Activated CD4-positive, alpha-beta T cell treated with anti-CD3 and anti-CD28 coated beads, Interleukin-2, Interleukin-4, amounts not matched to agents 100 ng/mL and 50 ng/mL, durations not matched to agents 16 hours and 8 hours (primary cell): ENCODE measurements at places on chromosomes 2 and 18.
A peak's percentile ranks its signal among the peaks of the same experiment; 100 is the strongest.

- no peak for DNase-seq
Measured at GRCh38 chr18:14919666-14920065, 171.7 kb downstream of the ANKRD30B start.

GRCh38 chr18:48355276-48356115 is 53.7 kb downstream of the ZBTB7C start:
- no peak for DNase-seq

DNA sequence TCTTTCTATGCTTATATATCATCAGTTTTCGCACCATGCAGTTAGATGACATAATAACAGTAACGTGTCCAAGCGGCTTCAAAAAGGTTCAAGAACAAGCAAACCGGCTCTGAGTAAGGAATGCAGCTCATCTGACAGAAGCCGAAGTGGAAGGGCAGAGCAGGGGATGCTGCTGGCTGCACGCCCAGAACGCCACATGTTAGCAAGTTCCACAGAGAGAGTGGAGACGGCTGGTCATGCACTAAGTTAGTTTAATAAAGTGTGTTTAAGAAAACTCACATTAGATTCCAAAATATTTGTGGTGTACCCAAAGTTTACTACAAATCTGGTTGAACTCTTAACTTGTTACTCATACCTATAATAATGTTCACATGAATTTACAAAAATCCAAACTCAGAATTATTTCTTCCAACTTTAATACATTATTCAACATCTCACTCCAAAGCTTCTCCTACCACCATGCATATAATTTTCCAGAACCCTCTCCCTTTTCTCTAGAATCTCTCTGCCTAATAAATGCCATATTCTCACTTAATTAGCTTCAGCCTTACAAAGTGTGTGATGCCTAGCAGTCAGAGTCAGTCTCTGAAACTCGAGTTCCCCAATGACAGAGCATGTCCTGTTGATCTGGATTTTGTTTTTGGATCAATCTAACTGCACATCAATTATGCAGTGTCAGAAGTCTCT is 170.0 kb downstream of the DNAH7 start:
- no peak for DNase-seq

DNA sequence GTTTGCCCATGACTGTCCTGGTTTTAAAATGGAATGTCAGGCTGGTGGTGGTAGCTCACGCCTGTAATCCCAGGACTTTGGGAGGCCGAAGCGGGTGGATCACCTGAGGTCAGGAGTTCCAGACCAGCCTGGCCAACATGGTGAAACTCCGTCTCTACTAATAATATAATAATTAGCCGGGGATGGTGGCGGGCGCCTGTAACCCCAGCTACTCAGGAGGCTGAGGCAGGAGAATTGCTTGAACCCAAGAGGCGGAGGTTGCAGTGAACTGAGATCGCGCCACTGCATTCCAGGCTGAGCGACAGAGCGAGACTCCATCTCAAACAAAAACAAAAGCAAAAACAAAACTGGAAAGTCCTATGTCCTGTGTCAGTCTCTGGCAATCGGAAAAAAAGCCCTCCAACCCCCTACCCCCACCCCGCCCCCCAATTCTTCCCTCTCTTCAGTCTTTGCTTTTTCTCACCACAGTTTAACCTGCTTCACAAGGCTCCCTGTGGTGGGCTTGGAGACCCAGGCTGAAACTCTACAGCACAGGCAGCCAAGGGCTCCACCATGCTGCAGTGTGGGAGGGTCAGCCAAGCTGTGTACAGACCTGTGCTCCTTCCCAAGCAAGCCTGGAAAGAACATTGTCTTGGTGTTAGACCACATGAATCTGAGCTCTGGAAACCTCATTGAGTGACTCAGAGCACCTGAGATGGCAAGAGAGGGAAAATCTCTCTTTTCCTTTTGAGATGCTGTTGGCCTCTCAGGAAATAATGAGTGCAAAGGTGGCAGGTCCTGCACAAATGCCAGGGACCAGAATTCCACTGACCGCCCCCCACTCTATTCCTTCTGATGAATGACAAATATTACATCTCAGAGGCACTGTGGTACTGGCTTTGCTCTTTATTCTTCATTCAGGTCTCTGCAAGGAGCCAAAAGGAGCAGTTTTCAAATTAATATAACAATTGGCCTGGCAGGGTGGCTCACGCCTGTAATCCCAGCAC is 16.7 kb downstream of the MYCN start:
- DNase-seq = no peak

DNA sequence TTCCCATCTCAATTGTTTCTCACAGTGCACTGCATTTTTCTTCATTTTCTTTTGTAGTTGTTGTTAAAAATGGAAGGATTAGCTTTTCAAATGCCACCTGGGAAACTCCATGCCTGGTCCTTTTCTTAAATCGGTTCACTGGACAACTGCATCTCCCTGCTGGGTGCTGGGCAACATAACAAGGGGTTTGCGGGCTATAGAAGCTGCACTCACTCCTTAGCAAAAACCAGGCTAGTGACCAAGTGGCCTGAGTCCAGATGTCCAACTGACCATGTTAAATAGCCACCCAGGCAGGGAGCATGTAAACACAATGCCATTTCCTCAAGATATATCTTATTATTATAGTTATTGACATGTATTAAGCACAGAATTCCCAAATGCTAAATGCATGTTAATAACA is 264.9 kb downstream of the ICOS start:
- DNase-seq = no peak

GRCh38 chr2:99662761-99663341 is 173.0 kb upstream of the REV1 start:
- DNase-seq = no peak

GRCh38 chr2:126616606-126617069 is 39.3 kb upstream of the GYPC start:
- no peak for DNase-seq

DNA sequence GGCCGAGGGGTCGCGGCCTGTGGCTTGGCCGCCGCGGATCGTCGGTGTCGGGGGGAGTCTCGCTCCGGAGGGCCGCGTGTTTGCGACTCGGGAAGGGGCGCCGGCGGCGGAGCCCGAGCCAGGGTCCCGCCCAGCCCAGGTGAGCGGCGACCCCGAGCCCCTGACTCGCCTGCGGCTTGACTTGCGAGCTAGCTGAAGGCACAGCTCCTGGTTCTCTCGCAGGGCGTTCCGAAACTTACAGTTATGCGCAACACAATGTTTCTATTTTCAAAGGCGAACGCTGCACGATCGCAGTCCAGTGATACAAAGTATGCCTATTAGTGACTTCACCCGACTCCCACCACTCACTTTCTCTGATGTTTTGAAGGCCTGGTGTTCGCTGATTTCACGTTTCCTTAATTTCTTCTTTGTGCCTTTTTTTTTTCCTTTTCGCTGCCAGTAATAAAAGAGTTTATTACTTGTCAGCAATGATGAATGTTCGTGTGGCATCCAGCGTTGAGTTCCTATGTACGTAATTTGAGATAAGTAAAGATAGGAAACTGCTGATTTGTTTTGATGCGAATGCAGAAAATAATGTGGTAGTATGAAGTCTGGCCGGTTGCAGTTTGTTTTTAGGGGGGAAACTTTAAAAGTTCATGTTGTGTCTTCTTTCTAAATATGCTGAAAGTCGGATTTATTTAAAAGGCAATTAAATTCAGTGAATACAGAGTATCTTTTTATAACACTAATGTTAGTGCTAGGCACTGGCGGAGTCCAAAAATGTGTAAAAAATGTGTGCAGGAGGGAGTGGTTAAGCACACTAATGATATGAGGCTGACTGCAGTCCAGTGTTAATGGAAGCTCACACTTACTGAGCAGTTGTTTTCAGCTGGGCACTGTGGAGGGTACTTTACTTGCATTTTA is 706 bp downstream of the UBXN2A start:
- DNase-seq = peak; percentile 56

GRCh38 chr2:239381709-239382134 is 19.1 kb downstream of the HDAC4 start:
- no peak for DNase-seq

- DNase-seq = no peak
Measured at GRCh38 chr2:238027058-238027457, 33.7 kb upstream of the SCLY start.

DNA sequence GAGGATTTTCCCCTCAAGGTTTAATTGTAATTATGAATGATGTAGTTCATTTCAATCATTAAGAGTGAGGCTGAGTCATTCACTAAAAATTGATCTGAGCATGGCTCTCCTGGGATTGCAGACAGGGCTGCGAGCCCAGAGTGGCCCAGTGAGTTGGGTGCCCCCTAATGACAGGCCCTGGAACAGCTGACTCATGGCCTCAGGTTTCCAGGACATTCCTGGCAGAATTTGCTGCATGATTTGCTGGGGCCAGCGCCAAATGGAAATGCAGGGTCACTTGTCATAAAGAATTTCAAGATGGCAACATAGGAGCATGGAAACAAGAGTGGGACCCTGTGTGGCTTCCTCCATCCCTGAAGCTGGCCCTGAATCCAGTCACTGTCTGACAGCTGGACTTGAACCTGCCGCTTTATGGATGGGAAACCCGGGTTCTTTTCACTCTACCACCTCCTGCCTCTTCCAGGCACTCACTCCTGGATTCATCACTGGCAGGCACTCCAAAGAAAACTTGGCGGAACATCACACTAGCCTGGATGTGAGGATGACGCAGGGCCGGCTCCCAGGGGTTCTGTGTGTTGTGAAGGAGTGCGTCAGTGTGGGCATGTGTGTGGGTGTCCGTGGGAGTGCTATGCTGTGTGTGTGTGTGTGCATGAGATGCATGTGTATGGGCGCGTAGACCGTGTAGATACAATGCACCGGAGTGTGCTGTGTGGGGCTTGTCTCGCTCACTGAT is 15.2 kb downstream of the OTOF start:
- no peak for DNase-seq
